Activated naive CD4-positive, alpha-beta T cell treated with anti-CD3 and anti-CD28 coated beads, Interleukin-2, amount 50 U/mL, for 72 hours (primary cell): ENCODE measurements at places on chromosomes 13 and 19.
A peak's percentile ranks its signal among the peaks of the same experiment; 100 is the strongest.

DNA sequence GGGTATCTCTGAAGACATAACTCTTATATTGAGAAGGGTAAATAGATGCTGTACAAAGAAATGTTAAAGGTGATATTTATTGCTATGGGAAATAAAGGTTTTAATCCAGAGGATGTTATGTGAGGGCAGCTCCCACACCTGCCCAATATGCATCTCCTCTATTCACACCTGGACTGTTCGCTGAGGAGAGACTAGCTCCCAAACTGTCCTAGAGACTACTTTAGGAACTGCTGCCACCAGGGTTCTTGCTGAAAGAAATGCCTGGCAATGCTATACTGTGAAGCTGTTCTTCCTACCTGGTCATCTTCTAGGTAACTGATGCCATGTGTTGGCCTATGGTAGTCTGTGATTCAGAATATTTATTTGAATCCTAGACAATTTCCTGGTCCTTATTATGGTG is 1421.5 kb upstream of the SPRY2 start:
- DNase-seq = no peak

- no peak for DNase-seq
Measured at GRCh38 chr13:108609353-108609752, 20.1 kb upstream of the MYO16 start.

GRCh38 chr19:44050740-44051649 is 841 bp upstream of the ZNF223 start:
- DNase-seq = no peak

- no peak for DNase-seq
Measured at GRCh38 chr13:35474496-35475211, 1.8 kb downstream of the MAB21L1 start.

DNA sequence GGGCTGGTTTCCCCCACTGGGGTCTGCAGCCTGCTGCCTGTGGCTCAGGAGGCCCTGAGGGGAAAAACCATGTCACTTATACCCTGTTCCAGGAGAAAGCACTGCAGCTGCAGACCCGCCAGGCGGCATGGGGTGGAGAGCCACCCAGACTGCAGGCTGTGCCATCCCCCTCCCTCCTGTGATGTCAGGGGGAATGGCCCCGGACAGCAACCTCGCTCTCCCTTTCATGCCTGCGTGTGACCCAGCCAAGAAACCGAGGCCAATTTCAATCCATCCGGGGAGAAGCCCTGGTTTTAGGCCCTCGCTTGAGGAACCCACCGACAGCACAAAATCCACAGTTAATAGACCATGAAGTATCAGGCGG is 37.2 kb upstream of the MATK start:
- DNase-seq = no peak

GRCh38 chr13:113762538-113762937 is 3.5 kb downstream of the TMEM255B start:
- DNase-seq = peak; percentile 21

GRCh38 chr19:17576758-17577456 is 21.5 kb downstream of the COLGALT1 start:
- DNase-seq = no peak

GRCh38 chr19:14467816-14468215 is 7.3 kb downstream of the PTGER1 start:
- DNase-seq = no peak

DNA sequence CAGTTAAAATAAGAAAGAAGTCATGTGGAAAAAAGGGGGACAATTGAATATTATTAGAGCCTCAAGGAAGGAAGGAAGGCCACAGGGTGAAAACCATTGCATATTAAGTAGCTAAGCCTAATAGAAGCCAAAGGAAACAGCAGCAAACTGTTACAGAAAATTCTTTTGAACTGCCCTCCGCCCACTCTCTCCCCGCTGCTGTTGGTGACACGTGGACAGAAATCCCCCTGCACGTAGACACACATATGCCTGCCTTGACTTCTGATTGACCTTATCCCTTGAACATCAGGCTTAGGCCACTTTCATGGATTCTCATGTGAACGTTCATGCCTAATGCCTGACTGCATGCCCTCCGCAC is 229.1 kb downstream of the KCNRG start:
- DNase-seq = no peak

- DNase-seq = no peak
Measured at GRCh38 chr13:22765547-22765946, 415.2 kb upstream of the SGCG start.

- no peak for DNase-seq
Measured at GRCh38 chr19:17706750-17707181, 12.5 kb upstream of the MAP1S start.

DNA sequence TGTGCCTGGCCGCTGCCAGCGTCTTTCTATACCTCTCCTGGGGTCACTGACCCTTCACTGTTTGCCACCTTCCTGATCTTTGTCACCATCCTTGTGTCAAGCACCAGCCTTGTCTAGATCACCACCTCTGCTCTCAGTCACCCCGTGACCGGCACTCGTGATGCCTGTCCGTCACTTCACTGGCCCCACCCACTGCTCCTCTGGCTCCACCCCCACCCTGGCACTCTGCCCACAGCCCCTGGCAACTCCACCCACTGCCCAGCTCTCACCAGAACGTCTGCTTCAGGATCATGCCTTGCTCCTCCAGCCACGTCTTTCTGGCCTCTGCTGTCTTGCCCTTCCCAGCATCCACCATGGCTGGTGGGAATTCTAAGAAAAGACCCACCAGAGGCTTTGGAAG is 24.8 kb upstream of the PLA2G4C start:
- no peak for DNase-seq

GRCh38 chr19:40717880-40718773 is 1.2 kb downstream of the ITPKC start:
- no peak for DNase-seq

DNA sequence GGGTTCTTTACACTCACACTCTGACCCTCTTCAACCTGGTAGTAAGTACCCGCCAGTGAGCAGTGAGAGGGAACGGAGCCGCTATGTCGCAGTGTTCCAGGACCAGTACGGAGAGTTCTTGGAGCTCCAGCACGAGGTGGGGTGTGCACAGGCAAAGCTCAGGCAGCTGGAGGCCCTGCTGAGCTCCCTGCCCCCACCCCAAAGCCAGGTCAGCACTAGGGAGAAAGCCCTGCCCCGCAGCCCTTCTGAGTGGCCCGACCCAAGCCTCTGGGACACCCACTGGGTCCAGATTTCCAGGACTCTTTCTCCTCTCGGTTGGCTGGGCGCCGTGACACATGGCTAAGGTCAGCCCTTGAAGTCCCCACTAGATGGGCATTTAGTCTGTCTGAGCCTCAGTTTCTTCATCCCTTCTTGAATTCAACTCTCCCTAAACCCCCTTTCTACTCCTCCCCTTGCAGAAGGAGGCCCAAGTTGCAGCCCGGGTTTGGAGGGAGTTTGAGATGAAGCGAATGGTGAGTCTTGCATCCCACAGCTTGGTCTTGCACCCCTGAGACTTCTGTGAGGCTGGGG is 1.9 kb downstream of the OCEL1 start:
- DNase-seq = no peak

GRCh38 chr13:95438297-95438696 is 114.2 kb upstream of the CLDN10 start:
- no peak for DNase-seq

DNA sequence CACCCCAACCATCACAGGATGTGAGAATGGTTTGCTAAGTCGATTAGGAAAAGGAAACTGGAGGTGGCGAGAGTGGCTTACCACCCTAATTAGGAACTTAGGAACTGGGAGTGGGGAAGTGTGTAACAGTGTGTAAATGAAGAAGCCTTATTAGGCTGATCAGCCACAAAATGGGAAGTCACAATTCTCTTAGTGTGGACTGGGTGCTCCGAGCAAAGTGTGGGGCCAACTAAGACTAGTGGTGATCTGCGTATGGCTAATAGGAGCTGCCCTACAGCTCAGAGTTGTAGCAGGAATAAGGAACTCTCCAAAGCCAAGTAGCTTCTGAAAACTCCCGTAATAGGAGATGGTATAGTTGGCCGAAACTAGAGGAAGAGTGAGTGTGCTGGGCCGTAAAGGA is 7.6 kb downstream of the SIGLEC11 start:
- no peak for DNase-seq
